ENCODE measurements at places on chromosomes 11 and 22. TPM values are rescaled to one million over a fixed set of nuclear protein-coding genes. Genes with fewer than 3 reads are reported as not detected.

CCDC116 gene
- under 0.01 TPM for total RNA-seq

LMNTD2 gene
- total RNA-seq, result 0.60 TPM

SPA17 gene
- 5.0 TPM for total RNA-seq

NRIP3 gene
- 37.7 TPM for total RNA-seq

ADM2 gene
- 6.5 TPM for total RNA-seq

NXPE4 gene
- not detected for total RNA-seq

ENDOD1 gene
- total RNA-seq, result 79.0 TPM

RNF215 gene
- 38.4 TPM for total RNA-seq

FOSL1 gene
- total RNA-seq, result 6.2 TPM

FGF4 gene
- not detected for total RNA-seq

SVIP gene
- 7.7 TPM for total RNA-seq

CECR2 gene
- total RNA-seq, result under 0.01 TPM

DEPDC7 gene
- total RNA-seq, result 8.9 TPM

GLB1L2 gene
- total RNA-seq, result 0.32 TPM

OR52H1 gene
- total RNA-seq, result 0.30 TPM

SEC14L6 gene
- total RNA-seq, result 0.23 TPM

TMPRSS13 gene
- not detected for total RNA-seq

Data from smooth muscle cell of the umbilical artery (primary cell).